Activated CD4-positive, alpha-beta T cell treated with anti-CD3 and anti-CD28 coated beads, Interleukin-2, amount 10 ng/mL, durations not matched to agents 7 days and 5 days (primary cell): ENCODE measurements at places on chromosomes 12 and 14.

DNA sequence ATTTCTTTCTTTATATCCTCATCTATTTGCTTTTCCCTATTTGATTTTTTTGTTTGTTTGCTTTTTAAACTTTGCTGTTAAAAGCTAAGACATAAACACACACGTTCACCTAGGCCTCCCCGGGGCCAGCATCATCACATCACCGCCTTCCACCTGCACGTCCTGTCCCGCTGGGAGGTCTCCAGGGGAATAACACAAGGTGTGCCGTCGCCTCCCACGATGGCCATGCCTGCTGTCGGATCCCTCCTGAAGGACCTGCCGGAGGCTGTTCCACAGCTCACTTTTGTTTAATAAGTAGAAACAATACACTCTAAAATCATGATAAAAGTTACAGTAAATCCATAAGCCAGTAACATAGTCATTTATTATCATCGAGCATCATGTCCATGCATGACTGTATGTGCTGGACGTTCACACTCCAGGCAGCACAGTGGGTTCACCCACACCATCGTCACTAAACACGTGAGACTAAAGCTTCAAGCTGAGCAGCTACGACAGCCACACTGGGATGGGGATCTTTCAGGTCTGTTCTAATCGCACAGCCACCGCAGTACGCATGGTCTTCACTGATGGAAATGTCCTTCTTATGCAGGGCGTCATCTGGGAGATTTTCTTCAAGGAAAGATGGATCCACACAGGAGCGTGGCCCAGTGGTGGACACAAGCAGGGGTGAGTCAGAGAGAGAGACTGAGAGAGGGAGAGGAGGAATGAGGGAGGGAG is 3.6 kb downstream of the RIMBP2 start:
- DNase-seq = no peak

DNA sequence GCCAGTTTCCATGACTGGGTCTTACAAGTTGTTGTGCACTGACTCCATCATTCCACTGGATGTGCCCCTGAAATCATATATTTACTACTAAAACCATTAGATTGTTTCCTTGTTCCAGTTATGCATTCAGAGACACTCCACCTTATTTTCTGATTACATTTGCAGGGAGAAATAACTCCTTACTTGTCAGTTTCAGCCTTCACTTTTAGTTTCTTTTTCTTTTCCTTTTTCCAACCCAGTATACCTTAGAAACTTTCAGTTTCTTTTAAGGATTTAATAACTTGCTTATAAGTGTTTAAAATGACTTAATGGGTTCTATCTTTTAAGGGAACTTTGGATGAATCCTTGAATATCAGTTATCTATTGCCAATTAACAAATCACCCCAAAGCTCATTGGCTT is 39.9 kb downstream of the MRPL42 start:
- DNase-seq = no peak

DNA sequence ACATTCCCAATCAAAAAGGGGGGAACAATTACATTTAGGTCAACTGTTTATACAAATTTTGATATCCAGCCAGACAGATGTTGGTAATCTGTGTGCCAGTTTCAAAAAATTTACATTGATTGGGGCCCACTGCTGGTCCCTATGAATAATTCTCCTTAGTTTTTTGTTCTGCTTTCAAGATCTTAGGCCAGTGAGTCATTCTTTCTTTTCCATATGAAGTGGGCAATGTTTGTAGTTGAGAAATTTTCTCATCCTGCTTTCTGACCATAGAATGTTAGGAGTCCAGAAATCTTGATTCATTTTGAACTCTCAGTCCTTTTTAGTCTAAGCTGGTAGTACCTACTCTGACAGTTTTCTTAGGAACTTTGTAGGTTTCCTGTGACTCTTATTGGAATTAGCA is 244.3 kb downstream of the DIO2 start:
- DNase-seq = no peak

DNA sequence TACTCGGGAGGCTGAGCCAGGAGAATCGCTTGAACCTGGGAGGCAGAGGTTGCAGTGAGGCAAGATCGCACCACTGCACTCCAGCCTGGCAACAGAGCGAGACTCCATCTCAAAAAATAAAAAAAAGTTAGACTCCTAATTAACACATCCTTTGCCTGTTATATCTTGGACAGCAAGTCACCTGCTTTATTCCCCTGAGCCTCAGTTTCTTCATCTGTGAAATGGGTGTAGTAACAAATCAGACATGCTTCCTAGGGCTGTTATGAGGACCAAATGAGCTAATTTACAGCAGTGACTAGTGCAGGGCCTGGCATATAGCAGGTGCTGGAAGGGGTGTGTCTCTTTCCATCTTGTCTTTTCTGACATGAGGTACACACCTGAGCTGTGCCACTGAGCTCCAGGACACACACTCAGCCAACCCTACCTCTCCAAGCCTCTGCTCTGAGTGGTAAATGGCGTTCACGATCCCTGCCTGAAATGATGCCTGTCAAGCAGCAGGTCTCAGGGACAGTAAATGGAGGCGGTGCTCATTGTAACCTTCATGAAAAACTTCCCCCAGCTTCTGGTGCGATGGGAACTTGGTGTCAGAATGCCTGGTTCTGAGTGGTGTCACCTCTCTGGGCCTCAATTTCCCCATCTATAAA is 31.7 kb downstream of the FOXN4 start:
- no peak for DNase-seq
